ENCODE measurements at places on chromosomes 12 and 14. TPM values are rescaled to one million over a fixed set of nuclear protein-coding genes. Genes with fewer than 3 reads are reported as not detected.

SYCP3 gene
- total RNA-seq: not detected

- DNase-seq: no peak
Observed at GRCh38 chr14:20797164-20797563, 5.5 kb downstream of the RNASE1 start.

DNA sequence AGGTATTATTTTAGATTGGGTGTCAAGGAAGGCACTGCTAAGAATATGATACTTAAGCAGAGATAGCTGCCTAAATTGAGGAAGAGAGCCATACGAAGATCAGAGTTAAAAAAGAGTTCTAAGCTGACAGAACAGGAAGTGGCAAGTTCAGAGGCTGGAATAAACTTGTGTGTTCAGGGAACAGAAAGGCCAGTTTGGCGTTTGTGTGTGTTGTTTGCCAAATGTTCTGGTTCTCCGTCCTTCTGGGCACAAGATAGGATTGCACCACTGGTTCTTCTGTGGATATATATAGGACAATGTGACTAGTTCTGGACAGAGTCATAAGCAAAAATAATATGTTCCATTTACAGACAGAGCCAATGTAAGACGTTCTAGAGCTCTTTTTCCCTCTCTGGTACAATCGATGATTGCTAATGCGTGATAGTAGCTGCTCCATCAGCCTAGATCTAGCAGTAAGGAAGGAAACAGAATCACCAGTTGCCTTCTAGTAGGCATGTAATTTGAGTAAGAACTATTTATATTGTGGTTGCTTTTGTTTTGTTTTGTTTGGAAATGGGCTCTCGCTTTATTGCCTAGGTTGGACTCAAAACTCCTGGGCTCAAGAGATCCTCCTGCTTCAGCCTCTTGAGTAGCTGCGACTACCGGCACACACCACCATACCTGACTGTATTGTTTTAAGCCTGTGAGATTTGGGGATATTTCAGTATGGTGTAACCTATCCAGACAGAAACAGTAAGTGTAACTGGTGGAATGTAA, 7.4 kb downstream of the BBS10 start:
- DNase-seq: peak; percentile 26

DNA sequence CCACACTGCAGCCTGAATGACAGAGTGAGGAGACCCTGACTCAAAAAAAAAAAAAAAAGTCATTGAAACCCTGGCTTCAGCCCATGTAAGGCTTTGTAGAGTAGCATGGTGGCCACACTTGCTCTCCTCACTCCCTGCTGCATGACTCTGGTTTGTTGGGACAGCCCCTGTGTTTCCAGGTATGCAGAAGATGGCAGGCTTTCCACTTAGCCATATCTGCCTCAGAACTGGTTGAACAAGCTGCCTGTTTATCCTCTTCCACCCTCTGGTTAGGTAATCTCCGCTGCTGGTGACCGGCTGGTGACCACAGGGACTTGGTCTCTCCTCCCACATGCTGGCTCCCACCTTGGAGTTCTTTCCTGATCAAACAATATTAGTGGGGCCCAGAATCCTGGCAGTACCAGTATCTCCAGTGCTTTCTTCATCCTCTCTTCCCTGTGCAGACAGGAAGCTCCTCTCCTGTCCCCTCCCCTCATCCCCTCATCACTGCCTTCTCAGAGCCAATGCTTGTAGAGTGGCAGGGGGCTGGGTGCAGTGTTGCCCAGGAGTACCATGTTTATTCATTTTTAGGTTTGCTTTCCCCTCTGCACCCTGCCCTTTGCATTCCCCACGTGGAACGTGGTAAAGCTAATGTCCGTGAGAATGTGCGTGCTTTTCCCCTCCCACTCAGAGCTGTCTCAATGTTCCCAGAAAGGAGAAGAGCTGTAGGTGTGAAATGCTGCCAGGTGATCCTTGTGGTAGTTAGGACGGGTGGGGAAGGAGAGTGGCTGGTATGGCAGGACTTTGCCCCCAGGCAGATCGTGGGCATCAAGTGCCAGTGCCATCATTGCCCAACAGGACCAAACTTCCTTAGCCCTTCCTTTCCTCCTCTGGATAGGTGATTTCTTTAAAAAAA, 11.3 kb downstream of the ABHD12B start:
- no peak for DNase-seq

DNA sequence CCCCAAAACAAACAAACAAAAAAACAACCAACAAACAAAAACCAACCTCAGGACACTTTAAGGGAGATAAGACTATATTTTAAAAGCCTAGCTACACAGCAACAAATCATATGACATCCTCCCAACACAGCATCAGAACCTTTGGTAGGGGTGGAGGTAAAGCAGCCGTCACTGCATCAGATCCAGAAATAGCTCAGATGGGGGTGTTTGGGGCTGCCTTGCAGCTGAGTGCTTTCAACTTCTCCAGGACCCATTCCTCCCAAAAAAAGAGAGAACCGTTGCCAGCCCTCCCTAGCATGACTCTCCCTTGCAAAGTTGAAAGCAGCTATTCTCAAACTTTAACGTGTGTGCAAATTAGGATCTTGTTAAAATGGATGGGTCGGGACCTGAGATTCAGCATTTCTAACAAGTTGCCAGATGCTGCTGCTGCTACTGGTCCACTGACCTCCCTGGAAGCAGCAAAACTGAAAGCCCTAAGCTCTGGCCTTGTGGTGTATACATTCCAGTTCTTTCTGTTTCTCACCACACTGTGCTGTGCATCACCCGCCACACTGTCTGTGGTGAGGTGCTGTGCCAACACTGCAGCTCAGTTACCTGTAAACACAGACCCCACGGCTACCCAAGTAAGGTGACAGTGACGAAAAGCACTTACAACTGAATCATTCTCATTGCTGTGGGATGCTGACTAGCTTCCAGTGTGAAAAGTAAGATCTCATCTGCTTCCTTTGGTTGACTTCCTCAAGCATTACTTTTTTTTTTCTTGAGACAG, 54.0 kb downstream of the SLC38A1 start:
- DNase-seq: no peak

DNA sequence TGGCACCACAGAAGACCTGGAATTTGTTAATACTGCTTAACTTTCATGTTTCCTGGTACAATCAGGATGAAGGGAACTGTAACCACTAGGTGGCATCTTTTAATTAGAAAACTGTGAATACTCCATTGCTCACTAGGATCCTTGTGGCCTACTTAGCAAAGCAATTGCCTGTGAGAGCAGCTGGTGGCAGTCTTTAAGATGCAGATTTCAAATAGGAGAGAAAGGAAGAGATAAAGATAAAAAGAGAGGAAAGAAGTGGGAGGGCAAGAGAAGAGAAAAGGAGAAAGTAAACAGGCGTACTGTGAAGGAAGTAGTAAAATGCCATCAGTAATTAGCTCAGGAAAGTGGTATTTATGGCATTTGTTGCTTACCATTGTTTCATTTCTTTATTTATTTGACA, 114.5 kb downstream of the RAD51B start:
- DNase-seq: peak; percentile 87

GRCh38 chr12:68048648-68049297, 59.5 kb downstream of the IFNG-AS1 start:
- DNase-seq: no peak

- DNase-seq: no peak
Observed at GRCh38 chr12:104864668-104865067, 93.4 kb downstream of the SLC41A2 start.

GRCh38 chr12:121159467-121160307, 27.0 kb downstream of the P2RX7 start:
- DNase-seq: no peak

- no peak for DNase-seq
Observed at GRCh38 chr12:47825173-47825639, 5.5 kb upstream of the HDAC7 start.

DNA sequence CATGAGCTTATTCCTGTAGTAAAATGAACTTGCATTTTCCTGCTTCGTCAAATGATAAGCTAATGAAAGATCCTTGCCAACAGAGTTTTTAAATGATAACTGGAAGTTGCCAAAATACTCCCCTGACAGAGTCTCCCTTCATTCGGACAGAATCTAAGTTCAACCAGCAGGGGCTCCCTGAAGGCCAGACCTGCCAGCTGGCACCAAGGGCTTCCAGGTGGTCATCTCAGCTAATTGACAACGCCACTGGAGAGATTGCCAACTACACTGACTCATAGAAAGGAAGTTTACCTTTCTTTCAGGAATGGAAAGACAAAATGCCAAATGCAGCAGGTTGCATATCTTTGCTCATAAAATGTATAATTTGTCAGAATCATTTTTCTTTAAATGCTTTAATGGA, 462.8 kb downstream of the GXYLT1 start:
- no peak for DNase-seq

GRCh38 chr12:128415036-128415560, 148.1 kb downstream of the TMEM132C start:
- DNase-seq: no peak

DNA sequence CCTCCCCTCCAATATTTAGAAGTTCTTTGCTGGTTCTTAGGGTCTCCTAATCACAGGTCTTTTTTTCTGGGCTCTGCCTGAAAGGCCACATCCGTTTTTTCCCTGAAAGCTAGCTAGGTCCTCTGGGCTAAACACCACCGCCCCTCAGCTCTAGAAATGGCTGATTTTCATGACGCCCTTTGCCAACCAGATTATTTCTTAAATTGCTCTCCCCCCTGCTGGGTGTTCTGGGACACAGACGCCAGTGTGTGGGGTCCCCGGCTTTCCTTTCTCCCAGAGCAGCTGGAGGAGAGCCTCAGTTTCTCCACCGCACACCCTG, 45.3 kb upstream of the ATP23 start:
- DNase-seq: peak; percentile 25

DNA sequence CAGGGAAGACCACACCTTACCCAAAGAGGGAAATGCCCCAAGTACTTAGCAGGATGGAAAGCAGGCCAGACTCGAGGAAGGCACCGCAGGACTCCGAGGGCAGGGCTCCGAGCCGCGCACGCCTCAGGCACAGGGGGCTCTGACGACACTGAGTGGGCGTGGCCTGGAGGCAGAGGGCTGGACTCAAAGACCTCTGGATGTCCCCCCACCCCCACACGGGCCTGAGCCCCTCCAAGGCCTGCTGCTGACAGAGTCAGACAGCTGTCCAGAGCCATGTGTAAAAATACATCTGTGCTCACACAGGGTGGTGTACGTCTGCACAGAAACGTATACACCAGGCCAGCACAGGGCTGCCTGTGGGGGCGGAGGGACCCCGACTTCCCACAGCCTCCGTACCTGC, 1.4 kb downstream of the AKT1 start:
- peak; percentile 67 for DNase-seq

DNA sequence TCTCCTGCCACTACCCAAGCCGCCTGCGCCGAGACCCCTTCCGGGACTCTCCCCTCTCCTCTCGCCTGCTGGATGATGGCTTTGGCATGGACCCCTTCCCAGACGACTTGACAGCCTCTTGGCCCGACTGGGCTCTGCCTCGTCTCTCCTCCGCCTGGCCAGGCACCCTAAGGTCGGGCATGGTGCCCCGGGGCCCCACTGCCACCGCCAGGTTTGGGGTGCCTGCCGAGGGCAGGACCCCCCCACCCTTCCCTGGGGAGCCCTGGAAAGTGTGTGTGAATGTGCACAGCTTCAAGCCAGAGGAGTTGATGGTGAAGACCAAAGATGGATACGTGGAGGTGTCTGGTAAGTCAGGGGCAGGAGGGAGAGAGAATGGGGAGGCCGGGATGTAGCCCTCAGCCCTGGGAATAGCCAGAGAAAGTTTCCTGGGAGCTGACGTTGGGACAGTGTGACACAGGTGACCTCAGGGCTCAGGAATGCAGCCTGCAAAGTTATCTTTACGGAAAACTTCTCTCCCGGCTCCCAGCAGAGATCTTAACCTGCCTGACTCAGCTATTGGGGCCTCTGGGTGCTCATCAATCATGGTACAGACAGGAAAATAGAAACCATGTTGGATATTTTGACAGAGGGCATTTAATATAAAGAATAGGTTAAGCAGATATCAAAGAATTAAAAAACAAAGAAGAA, 747 bp downstream of the HSPB8 start:
- peak; percentile 41 for DNase-seq

GRCh38 chr12:113244047-113244460, 22.8 kb downstream of the TPCN1 start:
- DNase-seq: peak; percentile 76

DNA sequence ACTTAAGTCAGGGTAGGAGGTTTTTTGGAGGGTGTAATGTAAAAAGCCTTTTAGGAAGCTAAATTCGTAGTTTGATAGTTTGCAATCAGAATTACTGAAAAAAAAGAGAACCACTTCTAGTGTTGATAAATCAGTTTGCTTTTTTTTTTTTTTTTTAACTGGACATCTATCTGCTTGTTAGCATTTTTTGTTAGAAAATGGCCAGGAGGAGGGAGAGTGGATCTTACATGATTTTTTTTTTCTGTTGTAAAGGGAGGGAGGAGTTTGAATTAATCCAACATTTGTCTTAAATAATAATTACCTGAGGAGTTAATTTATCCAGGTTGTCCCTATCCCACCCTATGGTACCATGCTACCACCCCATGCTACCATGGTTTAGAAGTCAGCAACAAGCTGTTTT, 1.2 kb downstream of the FBXO34 start:
- DNase-seq: peak; percentile 11

- peak; percentile 18 for DNase-seq
Observed at GRCh38 chr12:46963977-46964971, 115.1 kb upstream of the PCED1B start.

- DNase-seq: no peak
Observed at GRCh38 chr14:74281069-74281468, 21.7 kb downstream of the ABCD4 start.

GRCh38 chr12:113571713-113572112, 100.0 kb upstream of the LHX5 start:
- DNase-seq: no peak

DNA sequence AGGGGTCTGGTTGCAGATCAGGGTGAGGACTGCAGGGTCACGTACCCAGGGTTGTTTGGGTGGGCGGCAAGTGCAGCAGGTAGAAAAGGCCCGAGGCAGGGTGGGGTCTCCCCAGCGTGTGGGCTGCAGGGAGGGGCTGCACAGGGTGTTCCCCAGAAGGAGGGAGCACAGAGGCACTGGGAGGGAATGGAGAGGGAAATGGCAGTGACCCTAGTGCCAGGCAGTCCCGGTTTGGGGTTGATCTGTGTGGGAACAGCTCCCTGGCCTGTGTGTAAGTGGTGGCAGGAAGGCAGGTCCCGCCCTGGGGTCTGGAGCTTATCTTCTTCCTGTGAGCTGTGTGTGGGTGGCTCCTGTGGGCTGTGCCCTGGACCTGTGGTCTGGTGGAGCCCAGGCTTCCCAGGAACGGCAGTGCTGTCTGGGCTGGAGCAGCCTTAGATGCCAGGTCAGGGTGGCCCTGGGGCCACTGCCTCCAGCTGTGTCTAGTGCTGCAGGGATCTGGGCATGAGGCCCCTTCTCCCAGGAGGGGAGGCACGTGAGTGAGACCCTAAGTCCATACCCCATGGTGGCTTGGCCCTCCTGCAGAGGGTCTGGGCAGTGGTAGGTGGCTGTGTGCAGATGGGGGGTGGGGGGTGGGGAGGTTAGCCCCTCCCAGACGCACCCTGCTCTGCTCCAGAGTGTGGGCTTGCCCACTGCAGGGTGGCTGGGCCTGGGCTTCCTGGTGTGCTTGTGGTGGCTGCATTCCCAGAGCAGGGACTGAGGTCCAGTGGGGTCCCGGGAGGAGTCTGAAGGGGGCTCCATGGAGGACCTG, 363.5 kb downstream of the TMEM121 start:
- no peak for DNase-seq

- DNase-seq: no peak
Observed at GRCh38 chr12:61676520-61676919, 583.7 kb upstream of the USP15 start.

Measured in dermis blood vessel endothelial cell (primary cell).